ENCODE measurements at places on chromosomes 7 and 10.
A peak's percentile ranks its signal among the peaks of the same experiment; 100 is the strongest.

DNA sequence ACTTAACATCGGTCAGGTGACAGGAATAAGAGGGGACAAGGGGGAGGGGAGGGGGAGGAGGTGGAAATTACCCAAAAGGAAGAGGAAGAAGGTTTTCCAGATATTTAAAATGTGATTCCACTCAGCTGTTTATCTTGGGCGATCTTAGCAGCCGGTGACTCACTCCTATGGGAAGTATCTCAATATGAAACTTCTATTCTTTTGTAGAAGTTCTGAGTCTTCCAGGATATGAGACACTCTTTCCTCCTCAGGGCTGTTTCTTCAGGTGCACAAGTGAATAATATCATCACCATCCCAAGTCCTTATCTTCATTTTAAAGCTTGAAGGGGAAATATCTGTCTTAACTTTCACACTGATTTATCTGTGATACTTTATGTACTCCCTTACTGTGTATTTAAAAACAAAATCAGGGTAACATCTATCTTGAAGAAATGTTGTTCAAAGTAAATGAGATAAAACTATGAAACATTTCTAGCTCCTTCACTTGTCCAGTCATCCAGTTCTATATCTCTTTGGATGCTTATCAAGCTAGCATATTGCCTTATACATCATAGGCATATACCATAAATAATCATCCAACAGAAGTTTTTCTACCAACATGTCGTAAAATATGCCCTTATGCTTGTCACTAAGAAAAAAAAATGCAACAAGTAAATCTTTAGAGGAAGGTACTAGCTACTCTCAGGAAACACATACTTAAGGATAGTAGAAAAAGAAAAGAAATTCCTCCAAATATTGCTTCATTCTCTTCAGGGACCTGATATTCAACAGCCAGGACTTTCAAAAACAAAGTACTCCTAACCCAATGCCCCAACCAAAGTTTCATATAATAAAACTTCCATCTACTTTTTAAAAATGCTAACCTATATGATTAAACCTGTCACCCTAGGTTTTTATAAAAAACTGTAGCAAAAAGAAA, 13.7 kb downstream of the DOCK4 start:
- no peak for DNase-seq

DNA sequence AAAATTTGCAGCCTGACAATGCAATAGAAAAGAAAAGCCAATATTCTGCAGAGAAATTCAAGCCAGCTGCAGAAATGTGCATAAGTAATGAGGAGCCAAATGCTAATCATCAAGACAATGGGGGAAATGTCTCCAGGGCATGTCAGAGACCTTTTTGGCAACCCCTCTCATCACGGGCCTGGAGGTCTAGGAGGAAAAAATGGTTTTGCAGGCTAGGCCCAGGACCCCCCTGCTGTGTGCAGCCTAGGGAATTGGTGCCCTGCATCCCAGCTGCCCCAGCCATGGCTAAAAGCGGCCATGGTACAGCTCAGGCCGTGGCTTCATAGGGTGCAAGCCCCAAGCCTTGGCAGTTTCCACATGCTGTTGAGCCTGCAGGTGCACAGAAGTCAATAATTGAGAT, 72.5 kb upstream of the NME8 start:
- DNase-seq, result no peak

- DNase-seq, result no peak
These were observed 21.7 kb downstream of the HIBADH start for GRCh38 chr7:27640884-27641574.

DNA sequence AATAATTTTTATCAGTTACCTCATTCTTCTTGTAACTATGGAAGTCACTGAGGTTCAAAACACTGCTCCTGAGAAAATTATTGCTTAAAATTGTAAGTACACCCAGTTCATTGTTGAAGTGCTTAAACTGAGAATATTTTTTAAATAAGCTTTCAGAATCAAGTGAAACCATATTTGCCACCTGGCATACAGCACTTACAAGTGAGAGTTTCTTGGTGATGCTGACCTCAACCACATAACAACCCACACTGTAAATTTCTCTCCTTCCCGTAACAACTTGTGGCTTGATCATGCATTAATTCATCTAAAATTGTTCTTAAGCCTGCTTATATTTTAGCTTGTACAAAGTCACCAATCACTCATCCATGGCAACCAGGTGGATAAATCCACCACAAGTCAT, 34.0 kb downstream of the IMMP2L start:
- no peak for DNase-seq

DNA sequence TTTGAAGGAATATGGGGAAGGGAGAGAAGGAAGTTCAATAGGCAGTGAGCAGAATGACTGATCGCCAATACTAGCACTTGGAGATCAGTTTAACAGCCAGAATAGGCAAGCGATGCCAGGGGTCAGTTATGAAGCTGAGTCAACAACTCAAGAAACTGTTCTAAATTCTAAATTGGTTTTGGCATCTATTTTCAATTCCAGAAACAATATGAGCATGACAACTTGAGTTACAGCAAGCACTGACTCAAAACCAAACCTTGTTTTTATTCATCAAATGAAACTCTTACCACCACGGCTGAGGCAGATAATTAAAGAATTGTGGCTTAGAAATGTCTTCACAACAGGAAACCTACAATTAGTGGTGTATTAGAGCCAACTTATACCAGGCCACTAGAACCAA, 180.5 kb upstream of the ASAH2 start:
- DNase-seq, result no peak

DNA sequence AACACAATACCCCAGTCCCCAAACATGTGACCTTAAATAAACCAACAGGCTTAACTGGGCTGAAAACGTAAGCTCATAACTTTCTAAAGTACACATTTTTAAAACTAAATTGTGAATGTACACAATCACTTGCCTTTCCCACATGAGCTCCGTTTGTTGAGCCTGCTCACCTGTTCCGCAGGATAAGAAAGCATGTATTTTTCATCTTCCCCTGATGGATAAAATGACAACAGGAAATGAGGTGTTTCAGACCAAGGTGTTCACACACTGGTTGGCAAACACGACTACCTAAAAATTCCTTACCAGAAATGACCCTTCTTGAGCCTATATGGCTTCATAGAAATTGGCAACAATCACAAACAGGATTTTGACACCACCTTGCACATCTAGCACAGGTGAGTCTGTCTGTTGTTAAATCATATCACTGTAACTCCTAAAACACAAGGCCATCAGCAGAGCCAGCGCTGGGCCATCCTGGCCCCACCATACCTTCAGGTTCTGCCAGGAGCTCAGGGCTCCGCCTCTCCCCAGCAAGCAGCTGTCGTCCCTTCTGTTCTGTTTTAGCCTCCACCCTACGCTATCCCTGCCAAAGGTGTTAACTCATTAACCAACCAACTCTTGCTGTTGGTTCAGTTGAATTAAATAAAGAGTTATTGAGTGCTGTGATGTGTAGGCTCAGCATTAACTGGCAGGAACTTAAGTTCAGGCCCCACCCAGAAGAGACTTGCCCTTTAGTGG, 73.6 kb upstream of the RNF32 start:
- no peak for DNase-seq

- DNase-seq, result no peak
These were observed 133.1 kb upstream of the LYZL2 start for GRCh38 chr10:30762620-30763019.

- DNase-seq, result no peak
These were observed 20.0 kb downstream of the SEPHS1 start for GRCh38 chr10:13328126-13328525.

DNA sequence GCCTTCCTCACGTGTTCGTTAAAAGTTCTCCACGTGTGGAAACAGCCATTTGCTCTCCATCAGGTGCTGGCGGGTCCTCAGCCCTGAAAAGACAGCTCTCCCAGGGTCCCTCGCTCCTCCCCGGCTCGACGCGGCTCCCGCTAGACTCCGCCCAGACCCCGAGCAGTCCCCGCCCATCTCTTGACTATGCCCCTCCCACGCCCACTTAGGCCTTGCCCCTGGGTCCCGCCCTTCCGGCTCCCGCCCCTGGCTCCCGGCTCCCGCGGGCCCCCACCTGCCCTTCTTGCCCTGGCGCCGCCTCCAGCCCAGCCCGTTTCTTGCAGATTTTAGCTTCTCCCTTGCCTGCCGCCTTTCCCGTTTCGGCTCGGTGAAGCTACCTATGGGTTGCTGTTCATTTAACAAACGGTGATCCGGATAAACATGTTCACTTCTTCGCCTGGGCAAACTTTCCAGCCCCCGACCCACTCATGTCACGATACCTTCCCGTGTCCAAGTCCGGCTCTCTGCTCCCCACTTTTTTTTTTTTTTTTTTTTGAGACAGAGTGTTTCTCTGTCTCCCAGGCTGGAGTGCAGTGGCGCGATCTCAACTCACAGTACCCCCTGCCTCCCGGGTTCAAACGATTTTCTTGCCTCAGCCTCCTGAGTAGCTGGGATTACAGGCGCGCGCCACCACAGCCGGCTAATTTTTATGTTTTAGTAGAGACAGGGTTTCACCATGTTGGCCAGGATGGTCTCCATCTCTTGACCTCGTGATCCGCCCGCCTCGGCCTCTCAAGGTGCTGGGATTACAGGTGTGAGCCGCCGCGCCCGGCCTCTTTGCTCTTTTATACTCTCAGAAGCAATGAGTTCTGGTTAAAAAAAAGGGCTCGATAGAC, 830 bp upstream of the ZNF438 start:
- peak; percentile 85 for DNase-seq

DNA sequence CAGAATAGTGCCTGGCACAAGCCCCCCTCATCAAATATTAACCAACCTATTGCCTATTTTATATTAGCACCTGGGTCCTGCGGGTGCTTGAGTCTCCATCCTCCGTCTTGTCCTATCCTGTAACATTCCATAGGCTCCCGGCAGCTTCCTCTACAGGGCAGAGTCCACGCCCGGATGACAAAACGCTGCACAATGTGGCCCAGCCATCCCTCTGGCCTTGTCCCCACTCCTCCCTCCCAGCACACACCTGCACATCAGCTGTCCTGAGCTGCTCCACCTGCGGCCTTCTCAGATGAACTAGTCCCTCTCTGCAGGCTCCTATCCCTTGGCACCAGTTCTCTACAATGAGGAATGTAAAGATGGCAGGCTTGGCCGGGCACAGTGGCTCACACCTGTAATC, 153.5 kb upstream of the PDE1C start:
- no peak for DNase-seq

DNA sequence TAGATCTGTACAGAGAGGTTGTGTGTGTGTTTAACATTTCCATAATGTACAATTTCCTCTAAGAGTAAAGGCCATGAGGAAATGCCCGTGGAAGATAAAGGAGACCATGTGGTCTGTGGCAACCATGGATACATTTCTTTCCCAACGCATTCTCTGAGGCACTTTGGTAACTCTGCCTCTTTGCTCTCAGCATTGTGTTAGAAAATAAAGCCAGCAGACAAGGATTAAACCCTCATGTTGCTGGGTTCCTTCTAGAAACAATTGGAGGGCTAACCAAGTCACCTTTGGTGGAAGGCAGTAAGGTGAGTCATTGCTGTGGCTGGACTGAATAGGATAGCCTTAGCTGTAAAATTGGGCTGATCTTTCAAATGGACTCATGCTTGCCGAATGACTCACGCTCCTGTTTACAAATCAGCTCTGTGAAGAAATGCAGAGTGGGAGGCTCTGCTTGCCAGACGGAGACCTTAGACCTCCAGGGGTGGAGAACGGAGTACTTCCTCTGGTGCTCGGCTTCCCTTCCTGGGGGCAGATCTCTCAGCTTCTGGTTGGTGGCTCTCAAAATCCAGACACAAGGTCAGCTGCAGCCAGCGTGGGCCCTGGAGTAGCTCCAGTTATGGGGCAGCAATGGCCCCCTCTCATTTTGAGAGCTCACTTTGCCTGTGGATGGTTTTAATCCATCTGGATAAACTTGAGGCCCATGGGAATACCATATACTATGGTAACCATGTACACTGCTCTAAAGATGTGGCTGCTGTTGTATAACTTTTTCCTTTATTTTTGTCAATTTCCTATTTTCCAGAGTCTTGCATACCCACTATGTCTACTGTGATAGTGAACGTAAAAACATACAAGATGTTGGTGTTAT, 137.3 kb downstream of the TCF7L2 start:
- DNase-seq, result peak; percentile 69

DNA sequence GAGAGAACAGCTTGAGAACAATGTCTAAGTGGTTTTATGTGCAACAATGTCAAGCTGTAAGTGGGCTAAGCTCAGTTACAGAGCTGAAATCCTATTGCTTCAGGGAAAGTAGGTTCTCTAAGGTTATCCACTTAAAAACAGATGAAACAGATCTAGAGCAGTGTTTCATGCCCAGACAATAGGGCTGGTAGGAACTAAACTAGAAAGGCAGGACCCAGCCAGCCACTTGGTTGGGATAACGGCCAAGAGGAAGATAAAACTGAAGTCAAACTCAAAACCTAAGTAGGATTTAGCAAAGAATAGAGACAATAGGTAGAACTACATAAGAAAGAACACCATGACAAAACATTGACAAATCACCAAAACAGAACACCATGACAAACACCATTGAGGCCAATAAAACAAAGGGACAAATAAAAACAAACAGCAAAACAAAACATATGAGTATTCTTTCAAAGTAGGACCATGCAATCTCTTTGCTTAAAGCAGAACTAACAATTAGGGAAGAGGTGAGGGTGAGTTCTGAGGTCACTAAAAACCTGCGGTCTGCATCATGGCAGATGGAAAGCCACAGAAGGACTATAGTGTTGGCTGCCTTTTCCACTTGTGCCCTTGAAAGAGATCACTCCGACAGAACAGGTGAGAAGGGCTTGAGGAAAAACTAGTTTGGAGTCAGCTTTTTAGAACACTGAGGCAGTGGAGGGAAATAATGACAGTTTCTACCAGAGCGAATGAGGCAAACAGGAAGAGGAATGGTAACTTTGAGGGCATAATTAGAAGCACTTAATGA, 81.0 kb downstream of the HGF start:
- no peak for DNase-seq

- no peak for DNase-seq
These were observed 203.6 kb downstream of the TCF7L2 start for GRCh38 chr10:113153493-113154102.

- DNase-seq, result no peak
These were observed 132.2 kb downstream of the MAD1L1 start for GRCh38 chr7:2100278-2101208.

- DNase-seq, result no peak
These were observed 70.0 kb downstream of the WAPL start for GRCh38 chr10:86451604-86451960.

GRCh38 chr7:26305090-26305868, 13.6 kb downstream of the SNX10 start:
- DNase-seq, result no peak

- no peak for DNase-seq
These were observed 331.3 kb downstream of the AUTS2 start for GRCh38 chr7:69929622-69930021.

DNA sequence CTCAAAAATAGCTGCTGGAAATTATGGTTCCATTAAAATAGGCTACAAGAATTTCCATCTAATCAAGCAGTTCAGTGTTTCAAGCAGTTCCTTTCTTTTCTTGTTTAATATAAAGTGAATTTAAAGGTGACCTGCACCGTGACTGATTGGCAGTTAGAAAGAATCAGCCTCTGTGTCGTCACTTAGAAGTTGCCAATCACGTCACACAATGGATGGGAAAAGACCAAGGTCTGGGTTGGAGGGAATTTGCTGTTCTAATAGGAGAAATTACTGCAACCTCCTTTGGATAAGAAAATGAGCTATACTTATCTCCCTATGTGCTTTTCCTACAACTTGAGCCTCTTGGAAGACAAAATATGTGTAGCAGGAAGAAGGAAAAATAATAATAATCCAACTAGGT, 219.4 kb upstream of the KMT2E start:
- DNase-seq, result no peak

GRCh38 chr10:120186506-120186905, 270.5 kb upstream of the PLPP4 start:
- no peak for DNase-seq

Measured in thoracic aorta (tissue), 2 donors.